ENCODE measurements at places on chromosomes 6 and 20.

DNA sequence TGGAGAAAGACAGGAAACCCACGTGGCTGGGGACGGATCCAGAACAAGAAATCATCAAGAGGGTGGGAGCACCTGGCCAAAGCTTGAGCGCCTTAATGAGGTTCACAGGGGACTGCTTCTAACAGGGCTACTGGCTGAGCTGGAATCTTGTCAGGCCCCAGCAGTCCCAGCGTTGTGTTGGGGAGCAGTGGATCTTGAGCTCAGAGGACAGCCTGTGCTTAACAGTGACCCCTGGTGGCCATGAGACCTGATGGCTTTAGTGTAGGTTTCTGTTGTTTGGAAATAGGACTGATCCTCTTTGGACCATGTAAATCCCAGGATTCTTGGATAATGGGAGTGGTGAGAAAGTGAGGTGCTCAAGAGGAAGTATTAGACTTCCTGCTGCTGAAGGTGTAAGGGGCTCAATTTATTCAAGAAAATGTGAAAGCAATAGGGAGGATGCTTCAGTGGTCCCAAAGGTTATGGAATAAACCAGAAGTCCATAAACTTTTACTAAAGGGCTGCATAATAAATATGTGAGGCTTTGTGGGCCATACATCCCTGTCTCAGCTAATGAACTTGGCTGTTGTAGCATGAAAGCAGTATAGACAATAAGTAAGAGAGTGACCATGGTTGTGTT lies 216.2 kb downstream of the NFATC2 start:
- DNase-seq, result no peak

DNA sequence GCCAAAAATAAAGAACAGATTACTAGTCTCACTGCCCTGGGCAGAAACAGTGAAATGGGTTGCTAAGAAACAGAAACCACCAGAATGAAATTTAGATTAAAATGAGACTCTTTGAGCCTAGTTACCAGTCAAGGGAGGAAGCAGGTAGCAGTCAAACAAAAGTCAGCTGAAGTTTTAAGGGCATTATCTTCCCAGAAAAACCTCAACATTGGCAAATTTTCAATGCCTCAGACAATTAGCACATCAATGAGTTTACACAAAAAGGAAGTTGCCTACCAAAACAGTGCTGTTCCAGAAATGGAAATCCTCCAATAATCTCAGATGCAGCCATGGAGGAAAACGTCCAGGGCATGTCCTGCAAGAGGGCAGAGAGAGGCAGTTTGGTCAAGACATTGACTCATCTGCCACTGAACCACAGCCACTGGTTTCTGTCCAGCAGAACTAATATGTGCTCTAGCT lies 399.7 kb upstream of the ADGRB3 start:
- DNase-seq, result no peak

DNA sequence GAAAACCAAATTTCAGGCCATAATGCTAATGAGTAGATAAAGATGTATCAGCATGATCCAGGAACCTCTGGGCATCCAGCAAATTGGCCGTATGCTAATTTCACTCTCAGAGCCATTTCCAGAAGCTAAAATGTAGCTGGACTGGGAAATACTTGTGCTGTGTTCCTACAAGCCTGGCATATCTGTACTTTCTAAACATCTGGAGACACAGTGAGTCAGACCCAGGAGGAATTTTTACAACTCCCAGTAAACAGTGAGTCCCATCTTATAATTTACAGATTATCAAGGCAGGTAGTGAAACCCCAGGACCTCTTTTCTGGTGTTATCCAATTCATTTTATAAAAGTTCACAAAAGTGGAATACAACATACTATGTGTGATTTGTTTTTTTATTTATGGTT lies 683.0 kb upstream of the ADGRB3 start:
- no peak for DNase-seq

DNA sequence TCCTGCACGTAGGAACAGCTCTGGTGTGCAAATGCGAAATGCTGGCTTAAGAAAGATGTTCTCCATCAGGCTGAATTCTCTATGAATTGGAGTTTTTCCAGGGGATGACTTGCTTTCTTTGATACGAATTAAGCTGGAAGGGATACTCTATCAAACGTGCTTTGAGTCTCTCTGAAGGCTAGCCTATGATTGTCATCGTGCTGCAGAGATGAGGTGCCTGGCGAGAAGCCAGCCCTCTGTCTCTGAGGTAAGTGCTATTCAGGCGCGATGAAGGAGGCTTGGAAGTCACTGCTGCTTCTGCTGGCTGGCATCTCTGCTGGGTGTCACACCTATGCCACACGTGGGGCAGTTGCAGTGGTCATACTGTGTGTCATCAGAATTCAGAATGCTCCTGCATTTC lies 223.7 kb downstream of the TAF4 start:
- no peak for DNase-seq

GRCh38 chr6:7241709-7242645 lies 71.0 kb downstream of the SSR1 start:
- no peak for DNase-seq

- DNase-seq, result no peak
Measured at GRCh38 chr6:134171517-134171916, 119.1 kb upstream of the SLC2A12 start.

DNA sequence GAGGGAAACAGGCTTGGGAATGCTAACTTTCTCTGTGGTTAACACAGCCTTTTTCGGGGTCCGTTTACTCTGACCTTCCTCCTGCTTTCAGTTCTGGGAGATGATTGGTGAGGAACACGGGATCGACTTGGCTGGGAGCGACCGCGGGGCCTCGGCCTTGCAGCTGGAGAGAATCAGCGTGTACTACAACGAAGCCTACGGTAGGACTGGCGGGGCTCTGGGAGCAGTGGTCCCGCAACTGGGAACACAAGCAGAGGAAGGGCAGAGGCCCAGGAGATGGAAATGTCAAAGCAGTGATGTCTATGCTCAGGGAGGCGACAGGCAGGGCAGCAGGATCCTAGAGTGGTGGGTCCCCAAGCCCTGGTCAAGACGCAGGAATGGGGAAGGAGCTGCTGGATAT lies 3.5 kb downstream of the TUBB1 start:
- DNase-seq, result no peak

GRCh38 chr6:161166677-161167076 lies 107.2 kb downstream of the AGPAT4 start:
- no peak for DNase-seq

GRCh38 chr6:72522735-72523141 lies 99.1 kb upstream of the KCNQ5 start:
- no peak for DNase-seq

DNA sequence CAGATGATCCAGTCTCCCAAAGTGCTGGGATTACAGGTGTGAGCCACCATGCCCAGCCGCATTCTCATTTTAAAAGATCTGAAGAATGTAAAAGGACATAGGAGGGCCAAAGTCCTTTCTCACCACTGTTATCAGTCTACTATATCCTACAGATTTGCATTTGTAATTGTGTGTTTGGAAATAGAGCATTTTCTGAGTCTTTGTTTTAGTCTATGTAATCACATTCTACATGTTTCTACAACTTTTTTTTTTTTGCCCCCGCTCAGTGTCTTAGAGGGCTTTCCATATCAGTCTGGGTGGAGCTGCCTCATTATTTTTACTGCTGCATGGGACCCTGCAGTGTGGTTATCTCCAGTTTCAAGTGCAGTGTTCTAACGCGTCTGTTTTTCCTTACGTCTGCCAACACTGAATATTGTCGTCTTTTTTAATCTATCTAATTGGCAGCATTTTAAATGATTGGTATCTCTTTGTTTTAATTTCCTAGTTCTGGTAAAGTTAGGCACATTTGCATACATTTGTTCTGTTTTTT lies 7.8 kb downstream of the CUL9 start:
- no peak for DNase-seq

GRCh38 chr20:50993876-50994275 lies 29.0 kb downstream of the KCNG1 start:
- DNase-seq, result no peak

DNA sequence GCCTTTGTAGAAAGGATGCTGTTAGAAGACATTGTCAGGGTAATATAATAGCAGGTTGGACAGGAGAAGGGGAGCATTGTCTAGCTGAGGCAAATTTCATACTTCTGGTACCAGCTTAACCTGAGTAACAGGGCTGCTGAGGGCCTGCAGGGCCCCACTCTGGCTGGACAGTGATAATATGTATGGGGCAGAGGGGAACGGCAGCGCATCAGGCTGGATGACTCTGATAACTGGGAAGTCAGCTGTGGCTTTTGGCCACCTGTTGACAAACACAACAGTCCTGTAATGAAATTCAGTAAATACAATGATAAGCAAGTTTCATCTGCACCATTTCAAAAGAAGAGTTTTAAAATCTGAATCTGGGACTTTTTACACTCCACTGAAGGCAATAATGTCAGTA lies 259.9 kb upstream of the CNR1 start:
- DNase-seq, result no peak

GRCh38 chr6:43476746-43477145 lies 624 bp upstream of the TJAP1 start:
- DNase-seq, result no peak

- DNase-seq, result no peak
Measured at GRCh38 chr20:56391037-56391436, 978 bp downstream of the AURKA start.

DNA sequence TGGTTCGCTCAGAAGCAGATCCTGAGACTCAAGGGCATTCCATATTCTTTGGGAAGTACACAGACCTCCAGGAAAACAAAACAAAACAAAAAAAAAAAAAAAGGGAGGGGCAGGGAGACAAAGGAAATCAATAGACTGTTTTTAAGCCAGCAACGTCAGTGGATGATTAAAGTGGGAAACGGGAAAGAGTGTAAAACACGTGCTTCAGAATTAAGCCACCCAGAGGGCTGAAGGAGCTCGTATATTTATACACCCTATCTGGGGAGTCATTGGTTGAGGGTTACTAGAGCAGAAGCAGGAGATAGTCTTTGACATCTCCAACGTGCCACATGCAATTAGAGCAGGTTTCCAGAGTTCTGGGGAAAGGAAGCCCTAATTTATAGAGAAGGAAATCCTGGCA lies 26.2 kb downstream of the PDE7B start:
- DNase-seq, result no peak

GRCh38 chr20:3674447-3674846 lies 7.4 kb downstream of the ADAM33 start:
- no peak for DNase-seq

GRCh38 chr6:30897882-30898281 lies 10.1 kb upstream of the GTF2H4 start:
- DNase-seq, result no peak

- no peak for DNase-seq
Measured at GRCh38 chr6:105825210-105825609, 260.9 kb upstream of the PRDM1 start.

- no peak for DNase-seq
Measured at GRCh38 chr6:99364026-99364425, 14.6 kb upstream of the FAXC start.

- no peak for DNase-seq
Measured at GRCh38 chr6:63299667-63300066, 20.1 kb downstream of the LGSN start.

- DNase-seq, result no peak
Measured at GRCh38 chr20:37903317-37904007, 535 bp downstream of the VSTM2L start.

DNA sequence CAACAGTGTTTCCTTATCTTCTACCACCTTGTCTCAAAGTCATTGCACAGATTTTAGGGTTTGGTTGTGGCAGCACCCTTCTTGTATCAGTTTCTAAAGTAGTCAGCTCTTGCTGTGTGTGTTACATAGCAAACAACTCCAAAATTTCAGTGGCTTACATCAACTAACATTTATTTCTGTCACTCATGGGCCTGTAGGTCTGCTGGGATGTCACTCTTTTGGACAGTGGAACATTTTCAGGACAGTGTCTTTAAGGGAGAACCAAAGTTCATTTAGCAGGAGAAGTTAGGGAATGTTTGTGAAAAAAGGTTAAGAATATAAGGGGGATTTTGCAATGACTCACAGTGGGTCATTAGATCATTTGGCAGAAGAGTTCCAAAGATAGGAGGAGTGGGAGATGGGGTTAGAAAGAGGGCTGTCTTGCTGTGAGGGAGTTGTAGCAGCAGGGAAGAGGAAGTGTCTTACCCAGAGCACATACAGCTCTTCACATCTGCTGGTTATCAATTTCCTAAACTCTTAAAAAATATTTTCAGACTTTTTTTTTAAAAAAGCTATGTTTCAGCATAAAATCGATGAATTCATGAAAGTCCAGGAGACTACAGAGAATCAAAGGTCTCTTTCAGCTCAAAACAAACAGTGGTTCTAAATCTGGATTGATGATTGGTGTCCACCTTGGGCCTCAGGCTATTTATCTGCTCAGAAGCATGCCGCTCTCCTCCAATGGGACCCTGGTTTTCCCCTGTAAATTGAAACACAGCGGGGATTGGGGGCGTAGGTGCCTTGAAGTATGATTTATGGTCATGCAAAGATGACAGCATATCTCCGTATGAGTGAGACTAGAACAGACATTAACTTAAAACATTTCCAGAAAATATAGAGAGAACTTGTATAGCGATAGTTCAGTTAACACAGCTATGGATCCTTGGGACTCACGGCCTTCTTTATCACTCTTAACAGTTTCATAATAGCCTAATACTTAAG lies 117.3 kb downstream of the B3GAT2 start:
- DNase-seq, result no peak

GRCh38 chr6:81625216-81625615 lies 127.3 kb downstream of the TENT5A start:
- no peak for DNase-seq

DNA sequence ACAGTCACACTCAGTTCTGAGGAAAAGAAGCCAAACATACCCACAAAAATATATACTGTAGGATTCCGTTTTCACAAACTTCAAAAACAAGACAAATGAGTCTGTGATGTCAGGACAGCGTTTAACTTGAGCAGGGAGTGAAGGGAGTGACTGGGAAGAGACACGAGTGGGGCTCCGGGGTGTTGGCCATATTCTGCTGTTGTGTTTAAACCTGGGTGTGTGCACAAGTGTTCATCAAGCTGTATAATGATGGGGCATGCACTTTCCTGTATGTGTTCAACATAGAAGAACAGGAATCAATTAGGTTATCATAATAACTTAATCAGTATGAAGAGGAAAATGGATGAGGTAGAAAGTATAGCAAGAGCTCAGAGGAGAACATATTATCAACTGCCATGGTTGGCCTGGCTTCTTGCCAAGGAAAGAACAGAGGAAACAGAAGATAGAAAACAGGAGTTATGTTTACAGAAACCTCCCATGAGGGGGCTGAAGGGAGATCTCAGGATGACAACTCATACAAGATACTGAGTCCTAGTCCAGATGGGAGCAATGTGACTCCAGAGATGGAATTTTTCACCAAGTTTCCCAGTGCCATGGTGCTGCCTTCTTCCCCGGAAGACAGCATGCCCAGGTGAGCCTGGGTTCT lies 15.1 kb upstream of the AFDN start:
- DNase-seq, result no peak

DNA sequence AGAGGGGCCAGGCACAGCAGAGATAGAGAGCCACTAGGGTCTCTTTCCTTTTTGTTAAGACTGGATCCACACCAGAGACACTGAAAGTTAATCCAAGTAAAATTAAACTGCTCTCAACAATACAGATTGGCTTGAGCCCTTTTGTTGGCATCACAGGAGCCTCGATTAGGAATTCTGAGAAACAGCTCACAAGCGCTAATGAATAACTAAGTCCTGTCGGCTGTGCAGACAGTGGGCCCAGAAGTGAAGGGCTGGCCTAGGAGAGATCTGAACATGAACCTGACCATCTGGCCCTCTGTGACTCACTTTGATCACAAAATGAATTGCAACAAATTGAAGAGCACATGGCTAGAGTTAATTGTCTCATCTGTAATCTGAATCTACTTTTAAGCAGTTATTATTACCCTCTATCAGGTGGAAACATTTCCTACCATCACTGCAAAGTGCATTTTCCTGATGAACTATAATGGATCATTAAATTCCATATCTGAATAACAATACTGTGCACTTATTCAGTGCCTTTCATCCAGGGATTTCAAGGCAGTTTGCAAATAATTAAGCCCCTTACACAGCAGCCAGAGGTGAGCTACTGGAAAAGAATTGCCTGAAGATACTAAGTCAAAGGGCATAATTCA lies 3.2 kb downstream of the BACH2 start:
- no peak for DNase-seq
